Stimulated activated CD4-positive, alpha-beta T cell treated with anti-CD3 and anti-CD28 coated beads, Interleukin-15, amount 100 ng/mL, for 1 hour (primary cell): ENCODE measurements at places on chromosomes 13 and 19.

DNA sequence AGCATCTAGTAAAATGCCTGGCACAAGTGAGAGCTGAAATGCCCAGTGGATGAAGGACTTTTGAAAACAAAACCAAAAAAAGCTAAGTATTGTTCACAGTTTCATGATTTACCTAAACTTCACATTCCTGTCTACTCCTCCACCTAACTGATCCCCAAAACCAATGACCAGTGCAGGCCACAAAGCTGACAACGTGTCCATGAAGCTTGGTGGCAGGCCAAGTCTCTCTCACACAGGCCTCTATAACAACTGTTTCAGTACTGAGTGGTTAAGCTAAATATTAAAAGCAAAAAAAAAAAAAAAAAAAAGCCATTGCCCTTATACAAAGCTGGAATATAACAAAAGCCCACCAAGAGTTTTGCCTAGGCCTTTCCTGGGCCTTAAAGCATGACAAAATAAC is 36.4 kb downstream of the STK24 start:
- no peak for DNase-seq

DNA sequence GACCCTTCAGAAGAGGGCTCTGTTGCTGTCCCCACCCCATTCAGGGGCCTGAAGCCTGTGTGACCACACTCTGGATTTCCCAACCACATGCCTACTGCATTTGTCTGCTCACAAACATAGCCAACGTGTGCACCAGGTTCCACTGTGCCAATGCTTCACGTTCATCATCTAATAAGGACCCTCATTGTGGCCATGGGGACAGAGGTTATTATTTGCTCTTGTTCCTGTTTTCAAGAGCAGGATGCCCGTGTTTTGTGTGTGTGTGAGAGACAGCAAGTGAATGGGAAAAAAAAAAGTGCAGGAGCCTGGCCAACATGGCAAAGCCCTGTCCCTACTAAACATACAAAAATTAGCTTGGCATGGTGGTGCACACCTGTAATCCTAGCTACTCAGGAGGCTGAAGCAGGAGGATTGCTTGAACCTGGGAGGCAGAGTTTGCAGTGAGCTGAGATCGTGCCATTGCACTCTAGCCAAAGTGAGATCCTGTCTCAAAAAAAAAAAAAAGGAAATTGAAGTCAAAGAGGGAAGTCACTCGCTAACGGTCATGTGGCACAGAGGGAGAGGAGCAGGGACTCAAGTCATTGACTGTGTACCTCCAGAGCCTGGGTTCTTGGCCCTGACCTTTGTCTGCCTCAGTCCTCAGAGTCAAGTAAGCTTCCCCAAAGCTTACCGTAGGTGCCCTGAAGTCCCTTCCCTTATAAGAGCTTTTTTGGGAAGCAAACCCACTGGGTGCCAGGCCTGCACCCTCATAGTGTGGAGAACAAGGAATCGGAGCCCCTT is 6.9 kb downstream of the B3GNT8 start:
- no peak for DNase-seq

GRCh38 chr13:58151452-58151851 is 519.9 kb downstream of the PCDH17 start:
- DNase-seq: no peak

DNA sequence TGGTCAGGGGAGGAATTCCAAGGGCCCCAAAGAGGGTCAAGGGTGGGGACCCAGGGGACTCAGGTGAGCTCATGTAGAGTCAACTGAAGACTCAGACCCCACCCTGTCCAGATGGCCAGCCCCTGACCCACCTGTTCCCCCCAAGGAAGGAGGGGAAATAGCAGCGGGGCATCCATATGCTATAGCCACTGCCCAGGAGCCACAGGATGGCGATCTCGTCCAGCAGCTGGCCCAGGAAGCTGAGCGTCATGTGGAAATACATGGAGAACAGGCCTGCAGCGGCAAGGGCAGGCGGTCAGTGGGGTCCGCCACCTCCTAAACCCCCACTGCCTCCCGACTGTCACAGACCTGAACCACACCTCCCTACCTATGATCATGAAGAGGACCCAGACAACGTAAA is 21.4 kb downstream of the ACER1 start:
- DNase-seq: no peak

DNA sequence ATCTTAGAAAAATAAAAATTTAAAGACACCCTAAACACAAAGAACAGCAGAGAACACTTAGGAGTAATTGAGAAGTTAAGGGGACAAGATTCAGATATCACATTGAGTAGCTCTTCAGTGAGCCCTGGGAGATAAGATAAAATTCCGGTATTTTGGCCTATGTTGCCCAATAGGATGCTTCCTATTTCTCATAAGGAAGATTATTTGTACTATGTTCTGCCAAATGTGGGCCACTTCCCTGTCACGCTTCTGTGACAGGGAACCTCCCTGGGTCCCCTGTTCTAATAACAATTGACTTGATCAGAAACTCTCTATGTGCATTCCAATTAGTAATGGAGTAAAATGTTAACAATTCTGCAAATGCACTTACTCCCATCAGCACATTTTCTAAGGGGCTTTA is 310.7 kb downstream of the MYO16 start:
- no peak for DNase-seq
